ENCODE measurements at places on chromosomes 12 and 14.

DNA sequence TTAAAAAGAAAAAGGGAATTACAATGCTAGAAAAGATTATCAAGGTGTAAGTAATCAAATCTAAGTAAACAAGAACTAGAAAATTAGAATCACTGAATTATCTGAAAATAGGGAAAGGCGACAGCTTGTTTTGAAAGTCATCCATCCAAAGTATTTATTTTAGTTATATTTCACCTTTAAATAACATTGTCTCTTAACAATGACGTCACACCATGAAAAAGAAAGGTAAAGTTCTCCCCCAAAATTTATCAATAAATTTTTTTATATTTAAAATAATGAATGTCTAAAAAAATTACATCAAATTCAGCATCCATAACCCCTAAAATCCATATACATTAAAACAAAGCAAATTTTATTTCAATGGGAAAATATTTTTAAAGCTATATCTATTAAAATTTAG, 223.2 kb downstream of the RERGL start:
- DNase-seq, result no peak

DNA sequence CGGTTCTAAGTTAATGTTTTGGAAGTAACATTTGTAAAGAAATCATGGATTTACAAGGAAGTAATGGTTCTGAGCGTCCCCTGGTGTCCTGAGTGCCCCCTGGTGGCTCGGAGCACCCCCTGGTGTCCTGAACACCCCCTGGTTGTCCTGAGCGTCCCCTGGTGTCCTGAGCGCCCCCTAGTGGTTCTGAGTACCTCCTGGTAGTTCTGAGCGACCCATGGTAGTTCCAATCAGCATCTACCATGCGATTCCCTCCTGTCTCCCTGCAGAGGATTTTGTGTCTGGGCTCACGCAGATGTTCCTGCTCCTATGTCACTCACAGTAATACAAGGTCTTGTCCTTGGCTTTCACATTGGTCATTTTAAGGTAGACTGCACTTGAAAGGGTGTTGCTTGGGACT, 1352.9 kb downstream of the TMEM121 start:
- DNase-seq, result no peak

- DNase-seq, result no peak
Observed at GRCh38 chr14:105914738-105915385, 388.5 kb downstream of the TMEM121 start.

DNA sequence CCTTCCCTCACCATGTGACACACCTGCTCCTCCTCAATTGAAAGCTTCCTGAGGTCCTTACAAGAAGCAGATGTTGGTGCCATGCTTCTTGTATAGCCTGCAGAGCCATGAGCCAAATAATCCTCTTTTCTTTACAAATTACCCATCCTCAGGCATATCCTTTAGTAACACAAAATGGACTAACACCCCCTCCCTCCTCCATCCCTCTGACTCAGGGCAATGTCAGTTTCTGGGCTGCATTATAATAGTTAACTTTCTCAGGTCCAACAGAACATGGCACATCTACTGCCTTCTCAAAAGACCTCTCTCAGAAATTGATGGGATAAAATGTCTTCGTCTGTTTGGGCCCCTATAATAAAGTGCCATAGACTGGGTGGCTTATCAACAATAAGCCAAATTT, 287.0 kb downstream of the DPF3 start:
- no peak for DNase-seq

GRCh38 chr12:105409279-105409678, 78.8 kb downstream of the C12orf75 start:
- DNase-seq, result no peak

DNA sequence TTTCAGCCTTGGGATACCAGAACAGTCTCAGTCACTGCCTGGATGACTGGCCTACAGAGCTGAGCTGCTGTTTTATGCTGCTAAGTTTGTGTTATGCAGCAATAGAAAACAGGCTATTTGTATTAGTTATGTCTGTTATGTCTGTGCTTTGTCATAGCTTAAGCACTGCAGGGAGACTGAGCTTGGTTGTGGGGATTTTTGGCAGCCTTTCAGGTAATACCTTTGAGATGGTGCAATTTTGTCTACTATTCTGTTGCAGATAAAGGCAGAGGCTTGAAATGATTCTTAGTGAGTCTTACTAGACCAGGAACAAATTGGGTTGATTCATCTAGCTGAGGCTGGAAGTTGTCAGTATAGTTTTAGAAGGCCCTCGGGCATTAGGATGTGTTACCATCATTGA, 201.3 kb upstream of the RBM19 start:
- DNase-seq, result peak; percentile 37

DNA sequence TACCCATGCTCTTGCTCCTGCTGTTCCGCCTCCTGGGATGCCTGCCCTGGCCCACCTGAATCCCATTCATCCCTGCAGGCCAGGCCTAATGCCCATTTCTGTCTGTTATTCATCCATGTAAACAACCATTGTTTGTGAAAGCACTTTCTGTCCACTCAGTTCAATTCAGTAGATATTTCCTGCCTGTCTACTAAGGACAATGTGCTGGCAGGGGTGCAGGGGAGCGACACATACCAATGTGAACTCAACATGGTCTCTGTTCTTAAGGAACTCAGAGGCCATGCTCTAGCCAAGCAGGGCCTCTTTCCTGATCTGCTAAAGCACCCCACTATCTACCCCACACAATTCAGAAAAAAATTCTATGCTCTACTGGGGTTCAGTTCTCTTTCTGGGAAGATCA, 88.5 kb upstream of the ZFP36L1 start:
- DNase-seq, result no peak

GRCh38 chr12:57816001-57816854, 2.3 kb downstream of the AVIL start:
- DNase-seq, result no peak

DNA sequence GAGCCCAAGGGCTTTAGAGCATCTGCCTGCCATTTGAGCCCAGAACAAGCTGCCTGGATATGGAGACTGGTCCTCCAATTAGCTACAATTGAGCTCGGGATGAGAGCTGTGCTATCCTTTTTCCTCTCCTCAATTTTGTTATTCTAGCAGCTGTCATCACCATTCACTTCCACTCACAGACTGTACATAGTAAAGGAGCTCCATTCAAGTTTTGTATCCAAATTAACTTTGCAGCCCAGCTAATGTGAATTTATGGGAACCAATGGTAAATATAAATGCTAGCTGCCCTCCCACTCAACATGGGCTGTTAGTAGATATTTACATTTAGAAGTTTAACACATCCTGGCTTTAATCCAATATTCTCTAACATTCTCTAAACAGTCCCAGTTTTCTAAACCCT, 44.6 kb downstream of the BMP4 start:
- DNase-seq, result no peak

GRCh38 chr12:122028905-122029560, 7.3 kb downstream of the BCL7A start:
- DNase-seq, result no peak

DNA sequence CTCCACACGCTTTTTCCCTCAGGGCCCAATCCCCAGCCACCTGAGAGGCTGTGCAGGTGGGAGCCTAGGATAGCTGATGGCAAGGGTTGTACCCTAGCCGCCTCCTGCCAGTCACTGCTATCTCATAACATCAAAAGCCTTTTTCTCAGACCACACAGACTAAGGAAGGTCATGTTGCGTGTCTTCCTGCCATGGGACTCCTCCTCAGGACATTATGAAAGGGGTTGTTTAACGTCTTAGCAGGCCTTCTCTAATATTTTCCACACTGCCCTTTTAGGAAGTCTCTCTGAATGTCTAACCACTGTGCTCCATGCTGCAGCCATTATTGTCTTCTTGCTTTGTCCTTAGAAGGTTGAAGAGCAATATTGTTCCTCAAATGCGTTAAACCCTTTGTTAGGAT, 7.6 kb upstream of the SMUG1 start:
- no peak for DNase-seq

GRCh38 chr12:95498968-95499367, 25.0 kb downstream of the METAP2 start:
- no peak for DNase-seq

GRCh38 chr12:6828781-6829535, 751 bp downstream of the P3H3 start:
- DNase-seq, result peak; percentile 61

DNA sequence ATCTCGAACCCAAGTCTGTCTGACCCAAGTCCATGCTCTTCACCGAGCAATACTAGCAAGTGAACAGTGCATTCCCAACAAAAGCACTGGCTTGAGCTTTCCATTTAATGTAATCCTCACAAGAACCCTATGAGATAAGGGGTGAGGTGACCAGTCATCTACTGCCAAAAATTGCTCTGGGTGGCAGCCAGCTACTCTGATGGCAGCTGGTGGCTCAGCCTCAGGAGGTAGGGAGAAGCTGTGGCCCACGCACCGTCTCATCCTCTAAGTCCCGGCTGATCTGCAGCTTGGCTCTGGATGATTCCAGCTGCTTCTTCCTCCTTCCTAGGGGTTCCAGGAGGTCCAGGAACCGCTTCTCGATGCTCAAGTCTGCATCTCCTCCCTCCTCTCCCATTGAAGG, 75.2 kb downstream of the PLEKHG3 start:
- DNase-seq, result no peak

GRCh38 chr14:88426271-88426670, 40.8 kb downstream of the SPATA7 start:
- DNase-seq, result peak; percentile 58

DNA sequence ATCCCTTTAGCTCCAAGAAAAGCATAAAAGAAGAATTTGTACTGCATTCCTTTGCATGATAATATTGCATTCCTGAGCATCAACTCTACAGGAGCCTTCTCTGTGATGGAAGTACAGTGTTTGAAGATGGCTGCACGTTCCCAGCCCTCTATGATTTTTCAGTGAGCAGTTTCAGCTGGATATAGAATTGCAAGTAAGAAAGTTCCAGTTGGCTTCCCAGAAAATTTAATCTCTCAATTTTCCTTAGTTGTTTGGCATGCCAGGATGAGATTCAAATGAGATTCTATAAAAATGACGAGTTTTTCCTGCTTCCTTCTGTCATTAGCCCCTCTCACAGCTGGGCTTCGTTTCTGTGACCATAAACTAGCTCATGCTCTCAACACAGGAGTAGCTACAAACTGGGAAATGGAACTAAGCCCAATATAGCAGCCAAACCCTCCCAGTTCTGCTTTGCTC, 109.9 kb downstream of the TTC8 start:
- peak; percentile 43 for DNase-seq

DNA sequence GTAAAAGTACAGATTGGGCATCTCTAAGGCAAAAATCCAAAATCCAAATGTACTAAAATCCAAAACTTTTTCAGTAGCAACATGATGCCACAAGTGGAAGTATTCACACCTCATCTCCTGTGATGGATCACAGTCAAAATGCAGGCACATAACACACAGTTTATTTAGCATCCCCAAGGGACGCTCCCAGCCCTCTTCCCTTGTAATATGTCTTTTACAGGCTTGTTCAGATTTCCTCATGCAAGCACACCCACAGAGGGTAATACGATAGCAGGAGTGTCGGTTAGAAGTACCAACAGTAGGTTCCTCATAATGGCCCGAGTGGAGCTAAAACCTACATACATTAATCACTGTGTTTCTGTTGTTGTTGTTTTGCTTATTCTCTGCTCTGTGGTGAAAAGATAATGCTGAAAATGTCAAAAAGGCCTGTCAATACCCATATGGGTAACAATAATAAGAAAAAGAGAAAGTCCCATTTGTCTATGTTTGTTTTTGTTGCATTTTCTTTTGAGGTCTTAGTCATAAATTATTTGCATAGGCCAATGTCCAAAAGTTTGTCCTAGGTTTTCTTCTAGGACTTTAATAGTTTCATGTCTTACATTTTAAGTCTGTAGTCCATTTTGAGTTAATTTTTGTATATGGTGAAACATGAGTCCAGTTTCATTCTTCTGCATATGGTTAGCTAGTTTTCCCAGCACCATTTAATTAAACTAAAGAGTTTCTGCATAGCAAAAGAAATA, 133.1 kb downstream of the LRIG3 start:
- DNase-seq, result peak; percentile 41

- no peak for DNase-seq
Observed at GRCh38 chr12:62769076-62769619, 165.8 kb downstream of the PPM1H start.

DNA sequence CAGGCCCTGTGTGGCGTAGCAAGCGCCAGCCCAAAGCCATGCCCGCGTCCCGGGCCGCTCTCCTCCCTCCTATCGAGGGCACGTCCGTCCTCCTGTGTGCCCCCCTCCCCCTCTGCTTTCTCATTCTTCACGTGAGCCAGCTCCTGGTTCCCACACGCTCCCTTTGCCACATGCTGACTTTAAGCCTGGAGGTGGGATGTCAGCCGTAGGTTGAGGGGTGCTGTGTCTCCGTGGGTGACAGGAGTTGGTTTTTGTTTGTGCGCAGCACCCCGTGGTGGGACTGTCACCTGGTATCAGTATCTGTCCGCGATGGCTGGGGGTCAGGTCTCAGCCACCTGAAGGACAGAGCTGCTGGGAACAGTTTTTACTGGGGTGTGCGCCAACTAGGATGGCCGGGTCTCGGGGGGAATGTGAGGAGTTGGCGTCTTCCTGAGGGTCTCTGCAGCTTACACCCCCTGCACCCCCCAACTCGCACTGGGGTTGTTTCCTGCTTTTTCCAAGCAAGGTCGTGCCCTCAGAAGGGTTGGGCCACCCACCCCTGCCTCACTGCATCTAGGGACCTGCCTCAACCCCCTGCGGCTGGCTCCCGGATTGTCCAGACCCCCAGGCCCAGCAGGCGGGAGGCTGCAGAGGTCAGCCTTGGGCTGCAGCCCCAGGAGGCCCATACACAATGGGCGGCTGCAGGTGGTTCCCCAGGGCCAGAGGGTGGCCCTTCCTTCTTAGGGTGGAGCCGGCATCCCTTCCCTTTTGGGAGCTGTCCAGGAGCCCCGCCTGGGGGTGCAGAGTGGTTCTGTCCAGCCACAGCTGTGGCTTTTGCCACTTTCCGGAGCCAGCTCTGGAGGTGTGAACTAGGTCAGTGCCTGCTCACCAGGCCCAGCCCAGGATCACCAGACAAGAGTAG, 7.3 kb downstream of the ULK1 start:
- DNase-seq, result no peak

DNA sequence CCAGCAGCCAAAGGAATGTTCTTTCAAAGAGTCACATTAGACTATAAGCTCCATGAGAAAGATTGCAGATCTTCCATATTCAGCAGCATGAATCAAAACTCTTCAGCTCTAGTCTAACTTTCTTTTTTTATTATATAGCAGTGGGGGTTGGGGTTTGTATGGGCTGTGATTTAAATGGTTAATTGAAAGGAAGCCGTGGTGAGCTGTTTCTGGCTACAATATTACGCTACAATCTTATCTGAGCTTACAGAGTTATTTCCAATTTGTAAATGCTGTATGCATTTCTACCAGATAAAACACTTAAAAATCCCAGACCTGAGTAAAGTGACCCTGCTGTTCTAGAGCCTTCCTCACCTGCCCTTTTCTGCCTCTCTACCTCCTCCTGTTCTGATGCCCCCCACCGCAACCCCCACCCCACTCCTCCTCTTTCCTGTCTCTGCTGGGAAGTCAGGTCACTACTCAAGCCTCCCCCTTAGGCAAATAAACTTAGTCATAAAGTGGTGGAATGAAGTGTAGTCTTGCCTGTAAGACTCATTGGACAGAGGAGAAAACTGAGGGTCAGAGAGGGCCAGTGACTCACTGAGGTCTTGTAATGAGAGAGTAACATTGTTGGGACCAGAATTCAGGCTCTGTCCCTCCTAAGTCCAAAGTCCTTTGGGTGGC, 1089.5 kb downstream of the BCL11B start:
- DNase-seq, result peak; percentile 61
